ENCODE measurements at places on chromosomes 2 and 18.

DNA sequence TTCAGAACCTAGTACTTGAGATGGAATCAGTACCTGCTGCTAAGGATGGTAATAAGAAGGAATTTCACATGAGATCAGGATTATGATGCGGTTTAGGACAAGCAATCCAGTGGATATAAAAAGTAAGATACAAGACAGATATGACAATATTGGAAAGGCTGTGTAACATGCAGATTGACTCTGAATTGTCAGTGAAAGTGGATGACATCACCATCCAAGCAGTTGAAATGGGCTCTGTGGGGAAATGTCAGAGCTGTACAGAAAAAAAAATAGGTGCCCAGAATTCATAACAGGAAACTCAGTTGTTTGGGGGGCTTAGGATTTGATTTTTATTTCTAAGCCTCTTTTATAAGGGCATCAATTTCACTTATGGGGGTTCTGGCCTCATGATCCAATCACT is 438.3 kb downstream of the SPAG16 start:
- DNase-seq = no peak

DNA sequence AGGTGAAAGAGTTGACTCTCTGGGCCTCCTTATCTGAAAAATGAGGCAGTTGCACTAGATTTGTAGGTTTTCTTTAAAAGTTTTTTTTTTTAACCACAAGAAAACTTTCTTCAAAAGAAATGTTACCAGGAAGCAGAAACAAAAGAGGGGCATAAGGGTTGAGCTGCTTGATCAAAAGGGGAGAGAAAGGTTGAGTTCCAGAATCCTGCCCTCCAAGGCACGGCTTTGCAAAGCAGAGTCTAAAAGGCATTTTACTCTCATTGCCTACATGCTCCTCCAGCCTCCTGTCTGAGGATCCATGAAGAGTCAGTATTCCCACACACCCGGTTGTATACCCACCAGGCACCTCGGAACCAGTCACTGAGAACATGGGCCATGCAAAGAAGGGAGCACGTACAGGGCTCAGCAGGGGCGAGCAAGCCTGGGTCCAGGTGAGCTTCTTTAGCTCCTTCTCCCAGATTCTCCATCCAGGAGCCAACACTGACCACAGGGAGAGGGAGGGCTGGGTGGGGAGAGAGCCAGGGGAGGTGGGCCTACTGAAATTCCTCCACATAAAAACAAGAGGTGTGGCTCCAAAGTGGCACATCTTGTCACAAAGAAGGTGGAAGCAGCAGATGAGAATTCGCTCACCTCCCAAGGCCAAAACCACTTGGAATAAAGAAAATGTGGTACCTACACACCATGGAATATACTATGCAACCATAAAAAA is 116.0 kb upstream of the EPC2 start:
- no peak for DNase-seq

DNA sequence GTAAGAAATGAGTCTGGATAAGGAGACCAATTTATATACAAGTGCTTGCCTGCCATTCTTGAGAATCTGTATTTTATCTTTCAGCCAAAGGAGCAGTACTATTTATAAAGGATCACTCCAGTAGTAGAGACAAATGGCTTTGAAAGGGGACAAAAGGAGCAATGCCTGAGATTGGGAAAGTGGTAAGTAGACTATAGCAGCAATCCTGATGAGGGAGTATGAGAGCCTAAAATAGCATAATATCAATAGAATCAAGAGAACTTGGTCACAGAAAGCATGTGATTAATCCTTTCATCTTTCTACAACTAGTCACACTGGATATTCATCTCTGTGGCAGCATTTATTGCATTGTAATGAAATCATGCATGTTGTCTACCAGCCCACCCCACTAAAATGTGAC is 20.2 kb downstream of the NRXN1 start:
- no peak for DNase-seq

- DNase-seq = no peak
These were observed 111.5 kb upstream of the LGALSL start for GRCh38 chr2:64342195-64343099.

- DNase-seq = no peak
These were observed 58.2 kb downstream of the BCL2L11 start for GRCh38 chr2:111178730-111179405.

- DNase-seq = no peak
These were observed 86.9 kb downstream of the ATAD2B start for GRCh38 chr2:23839919-23840578.

DNA sequence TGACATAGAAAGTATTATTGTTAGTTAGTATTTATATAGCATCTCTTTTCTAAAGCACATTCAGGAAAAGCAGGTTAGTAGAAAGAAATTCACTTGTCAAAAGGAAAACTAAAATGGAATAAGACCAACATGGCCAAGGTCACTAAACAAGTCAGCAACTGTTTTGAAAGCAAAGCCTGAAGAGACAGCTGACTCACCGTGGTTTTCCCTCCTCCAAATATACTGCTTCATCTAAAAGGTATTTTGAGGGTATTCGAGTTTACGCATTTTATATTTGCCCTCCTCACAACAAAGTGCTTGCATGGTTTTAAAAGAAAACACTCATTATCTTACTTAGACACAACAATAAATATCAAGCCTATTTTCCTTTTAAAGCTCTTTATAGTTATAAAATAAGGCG is 24.0 kb downstream of the ZNF385B start:
- no peak for DNase-seq

GRCh38 chr18:55097456-55098170 is 138.4 kb upstream of the CCDC68 start:
- no peak for DNase-seq

All from activated CD4-positive, alpha-beta T cell treated with anti-CD3 and anti-CD28 coated beads, Interleukin-2, amount 50 U/mL, for 48 hours (primary cell).